ENCODE measurements at places on chromosomes 12 and 14. TPM values are rescaled to one million over a fixed set of nuclear protein-coding genes. Genes with fewer than 3 reads are reported as not detected.
A peak's percentile ranks its signal among the peaks of the same experiment; 100 is the strongest.

SPX gene
- not detected for total RNA-seq

YLPM1 gene
- 81.0 TPM for total RNA-seq

TAS2R10 gene
- 0.66 TPM for total RNA-seq

SVOP gene
- not detected for total RNA-seq

DNA sequence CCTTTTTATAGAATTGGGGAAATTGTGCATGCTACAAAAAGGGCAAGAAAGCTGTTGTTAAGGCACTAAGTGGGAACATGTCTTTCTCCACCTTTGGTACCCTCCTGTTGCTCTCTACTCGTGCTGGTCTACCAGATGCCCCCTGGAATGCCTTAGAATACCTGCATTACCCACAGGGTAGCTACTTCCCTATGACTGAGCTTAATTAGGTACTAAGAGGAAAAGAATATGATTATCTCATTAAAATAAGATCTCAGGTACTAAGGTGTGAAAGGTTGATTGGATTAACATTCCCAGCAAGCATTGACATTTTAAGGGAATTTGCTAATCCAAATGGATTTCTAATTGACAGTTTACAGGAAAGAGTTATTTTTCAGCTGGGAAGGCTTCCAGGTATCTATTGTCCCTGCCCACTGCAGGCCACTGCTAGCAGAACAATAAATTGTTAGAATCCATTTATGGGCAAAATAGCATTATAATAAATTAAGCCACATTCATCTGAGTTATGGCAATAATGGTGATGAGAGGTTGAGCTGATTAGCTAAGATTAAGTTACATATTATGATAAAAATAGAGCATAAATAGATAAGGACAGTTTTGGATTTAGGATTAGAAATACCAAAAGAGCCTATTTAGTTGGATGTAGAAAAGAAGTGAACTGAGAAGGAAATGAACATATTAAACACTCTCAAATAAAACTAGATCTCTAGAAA, 67.8 kb upstream of the GRIP1 start:
- H3K4me3 ChIP-seq, result no peak overlapping the region
- H3K27me3 ChIP-seq, result no peaks in the 10 kb centered on the region
- no peaks in the 10 kb centered on the region for H3K36me3 ChIP-seq
- DNase-seq, result no peak
- H3K4me1 ChIP-seq, result no peaks in the 10 kb centered on the region

DNA sequence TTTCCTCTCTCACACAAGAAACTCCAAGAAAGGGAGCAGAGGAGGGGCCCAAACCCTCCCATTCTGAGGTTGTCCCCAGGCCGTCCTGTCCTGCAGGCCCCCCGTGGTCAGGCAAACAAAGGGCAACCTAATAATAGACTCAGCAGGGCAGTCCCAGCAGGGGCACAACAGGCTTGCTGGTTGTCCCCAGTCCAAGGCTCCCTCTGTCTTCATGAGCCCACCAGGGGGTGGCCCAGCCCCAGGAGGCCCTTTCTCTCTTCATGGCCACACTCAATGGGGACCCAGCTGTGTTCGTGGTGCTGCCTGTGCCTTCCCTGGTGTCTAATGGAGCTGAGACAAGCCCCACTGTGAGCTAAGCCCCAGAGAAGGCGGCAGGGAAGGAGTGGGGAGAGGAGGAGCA, 359.9 kb downstream of the ADGRD1 start:
- H3K4me1 ChIP-seq, result no peaks in the 10 kb centered on the region
- H3K27me3 ChIP-seq, result no peaks in the 10 kb centered on the region
- no peak overlapping the region for H3K27ac ChIP-seq
- H3K36me3 ChIP-seq, result no peaks in the 10 kb centered on the region

DNA sequence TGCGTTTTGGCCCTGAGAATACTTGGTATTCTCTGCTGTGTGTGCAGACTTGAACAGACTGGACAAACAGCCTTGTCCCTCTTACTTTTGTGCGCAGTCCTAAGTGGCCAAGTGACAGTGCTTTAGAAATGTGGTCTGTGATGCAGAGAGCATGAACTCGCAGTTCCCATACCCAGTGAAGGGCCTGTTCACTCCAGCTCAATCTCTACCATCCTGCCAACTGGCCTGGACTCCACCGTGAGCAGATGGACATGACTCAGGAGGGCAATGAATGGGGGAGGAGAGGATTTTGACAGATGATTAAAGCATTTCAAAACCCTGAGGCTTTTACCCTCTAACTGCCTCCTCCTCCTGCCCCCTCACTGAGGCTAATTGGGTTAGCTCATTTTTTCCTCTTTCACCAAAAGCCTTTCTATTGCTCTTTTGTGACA, 62.5 kb upstream of the PYGL start:
- H3K36me3 ChIP-seq, result no peaks in the 10 kb centered on the region
- H3K4me1 ChIP-seq, result no peaks in the 10 kb centered on the region
- no peak overlapping the region for H3K4me3 ChIP-seq
- DNase-seq, result no peak

DNA sequence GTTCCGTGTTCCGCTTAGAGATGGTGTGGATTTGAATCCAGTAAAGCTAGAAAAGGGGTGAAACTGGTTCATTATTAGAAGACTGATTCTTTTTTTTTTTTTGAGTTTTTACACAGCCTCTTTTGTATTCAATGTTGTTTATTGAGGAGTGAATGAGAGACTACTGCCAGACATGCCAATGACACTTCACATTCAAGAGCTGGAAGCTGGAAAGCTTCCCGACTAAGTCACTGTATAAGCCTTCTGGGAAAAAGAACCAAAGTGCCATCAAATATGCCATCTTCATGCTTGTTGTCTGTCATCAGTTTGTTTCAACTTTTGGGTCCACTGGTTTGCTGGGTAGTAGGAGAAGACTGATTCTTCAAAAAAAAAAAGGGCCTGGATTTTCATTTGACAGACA, 164.8 kb downstream of the ATP23 start:
- no peak overlapping the region for H3K4me3 ChIP-seq
- no peak for DNase-seq
- no peaks in the 10 kb centered on the region for H3K36me3 ChIP-seq
- H3K4me1 ChIP-seq, result no peaks in the 10 kb centered on the region
- no peak overlapping the region for H3K27ac ChIP-seq
- H3K27me3 ChIP-seq, result peaks cover 2% of the 10 kb centered on the region

DNA sequence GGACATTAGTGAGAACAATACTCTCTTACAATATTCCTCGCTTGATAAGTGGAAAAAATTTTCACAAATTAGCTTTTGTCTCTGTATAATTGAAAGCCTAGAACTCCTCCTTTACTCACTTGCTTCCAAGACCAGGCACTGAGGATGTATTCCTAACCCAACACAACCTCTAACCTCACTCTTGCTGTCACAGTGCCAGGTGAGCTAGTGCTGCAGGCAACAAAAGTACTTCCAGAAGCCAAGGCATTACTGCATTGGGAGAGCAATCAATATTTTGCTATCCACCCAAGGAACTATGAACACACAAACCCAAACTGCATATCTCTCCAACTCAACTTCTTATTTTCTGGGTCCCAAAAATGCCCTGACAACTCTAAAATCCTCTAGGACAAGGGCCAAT, 1081.0 kb downstream of the VRK1 start:
- H3K27ac ChIP-seq, result no peak overlapping the region
- H3K36me3 ChIP-seq, result no peaks in the 10 kb centered on the region
- H3K27me3 ChIP-seq, result no peaks in the 10 kb centered on the region
- no peak for DNase-seq
- no peaks in the 10 kb centered on the region for H3K4me1 ChIP-seq
- H3K4me3 ChIP-seq, result no peak overlapping the region

DNA sequence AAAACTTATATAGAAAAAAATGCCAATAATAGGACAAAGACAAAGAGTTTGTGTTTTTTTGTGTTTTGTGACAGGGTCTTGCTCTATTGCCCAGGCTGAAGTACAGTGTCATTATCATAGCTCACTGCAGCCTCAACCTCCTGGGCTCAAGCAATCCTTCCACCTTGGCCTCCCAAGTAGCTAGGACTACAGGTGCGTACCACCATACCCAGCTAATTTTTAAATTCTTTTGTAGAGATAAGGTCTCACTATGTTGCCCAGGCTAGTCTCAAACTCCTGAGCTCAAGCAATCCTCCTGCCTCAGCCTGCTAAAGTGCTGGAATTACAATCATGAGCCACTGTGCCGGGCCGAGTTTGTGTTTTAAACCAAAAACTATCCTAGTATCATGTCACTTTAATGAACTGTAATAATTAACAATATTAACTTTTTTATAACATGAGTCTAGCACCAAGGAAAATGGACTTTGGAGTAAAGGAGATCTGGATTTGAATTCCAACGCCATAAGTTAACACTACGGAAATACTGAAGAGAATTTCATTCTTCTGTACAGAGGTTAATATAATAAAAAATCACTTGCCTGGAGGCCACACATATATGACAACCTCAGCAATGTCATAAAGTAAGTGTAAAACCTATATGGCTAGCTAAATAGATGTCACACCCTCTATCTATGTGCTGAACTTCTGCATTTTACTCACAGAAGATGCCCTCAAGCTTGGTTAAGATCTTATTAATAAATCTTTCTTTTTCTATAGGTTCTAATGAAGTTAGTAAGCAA, 53.2 kb downstream of the EPS8 start:
- no peak overlapping the region for H3K4me3 ChIP-seq
- no peaks in the 10 kb centered on the region for H3K27me3 ChIP-seq
- no peaks in the 10 kb centered on the region for H3K36me3 ChIP-seq
- H3K4me1 ChIP-seq, result no peaks in the 10 kb centered on the region
- no peak overlapping the region for H3K27ac ChIP-seq

DNA sequence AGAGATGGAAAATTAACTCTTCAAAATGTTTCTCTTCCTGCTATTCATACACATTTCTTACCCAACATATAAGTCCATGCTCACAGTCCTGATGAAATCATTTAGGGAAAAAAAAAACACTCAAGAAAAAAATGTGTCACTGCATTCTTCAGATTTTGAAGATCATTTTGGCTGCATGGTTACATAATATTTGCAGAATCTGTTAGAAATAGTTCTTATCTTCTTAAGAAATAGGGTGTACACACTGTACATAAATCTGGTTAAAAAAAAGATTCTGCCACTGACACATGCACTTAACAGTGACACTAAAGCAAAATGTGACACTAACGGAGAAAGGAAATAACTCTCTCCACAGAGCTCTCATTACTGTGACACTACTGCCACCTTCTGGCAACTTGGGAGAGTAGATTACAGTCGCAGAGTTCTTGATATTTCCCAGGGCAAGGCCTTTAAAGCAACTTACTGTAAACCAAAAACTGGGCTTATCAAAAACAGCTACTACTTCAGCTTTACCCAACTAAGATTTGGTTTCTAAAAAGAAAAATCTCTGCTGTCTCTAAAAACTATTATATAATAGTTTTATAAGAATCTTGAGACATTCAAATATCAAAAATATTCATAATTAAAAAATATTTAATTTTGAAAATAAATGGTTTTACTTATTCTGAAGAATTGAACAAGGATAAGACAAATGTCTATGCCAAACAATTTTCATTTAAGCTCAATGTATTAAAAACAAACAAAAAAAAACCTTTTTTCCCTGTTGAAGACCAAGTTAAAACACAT, 65.0 kb downstream of the SETD3 start:
- H3K36me3 ChIP-seq, result no peaks in the 10 kb centered on the region
- no peak overlapping the region for H3K4me3 ChIP-seq
- H3K27ac ChIP-seq, result no peak overlapping the region
- peak; percentile 84 for DNase-seq
- no peaks in the 10 kb centered on the region for H3K27me3 ChIP-seq

- peaks cover 31% of the 10 kb centered on the region for H3K4me1 ChIP-seq
- peak overlapping the region; percentile 97 for H3K27ac ChIP-seq
- peak; percentile 96 for DNase-seq
- H3K27me3 ChIP-seq, result no peaks in the 10 kb centered on the region
- H3K4me3 ChIP-seq, result no peak overlapping the region
- H3K36me3 ChIP-seq, result no peaks in the 10 kb centered on the region
Observed at GRCh38 chr12:25997201-25997963, 38.9 kb downstream of the RASSF8 start.

DNA sequence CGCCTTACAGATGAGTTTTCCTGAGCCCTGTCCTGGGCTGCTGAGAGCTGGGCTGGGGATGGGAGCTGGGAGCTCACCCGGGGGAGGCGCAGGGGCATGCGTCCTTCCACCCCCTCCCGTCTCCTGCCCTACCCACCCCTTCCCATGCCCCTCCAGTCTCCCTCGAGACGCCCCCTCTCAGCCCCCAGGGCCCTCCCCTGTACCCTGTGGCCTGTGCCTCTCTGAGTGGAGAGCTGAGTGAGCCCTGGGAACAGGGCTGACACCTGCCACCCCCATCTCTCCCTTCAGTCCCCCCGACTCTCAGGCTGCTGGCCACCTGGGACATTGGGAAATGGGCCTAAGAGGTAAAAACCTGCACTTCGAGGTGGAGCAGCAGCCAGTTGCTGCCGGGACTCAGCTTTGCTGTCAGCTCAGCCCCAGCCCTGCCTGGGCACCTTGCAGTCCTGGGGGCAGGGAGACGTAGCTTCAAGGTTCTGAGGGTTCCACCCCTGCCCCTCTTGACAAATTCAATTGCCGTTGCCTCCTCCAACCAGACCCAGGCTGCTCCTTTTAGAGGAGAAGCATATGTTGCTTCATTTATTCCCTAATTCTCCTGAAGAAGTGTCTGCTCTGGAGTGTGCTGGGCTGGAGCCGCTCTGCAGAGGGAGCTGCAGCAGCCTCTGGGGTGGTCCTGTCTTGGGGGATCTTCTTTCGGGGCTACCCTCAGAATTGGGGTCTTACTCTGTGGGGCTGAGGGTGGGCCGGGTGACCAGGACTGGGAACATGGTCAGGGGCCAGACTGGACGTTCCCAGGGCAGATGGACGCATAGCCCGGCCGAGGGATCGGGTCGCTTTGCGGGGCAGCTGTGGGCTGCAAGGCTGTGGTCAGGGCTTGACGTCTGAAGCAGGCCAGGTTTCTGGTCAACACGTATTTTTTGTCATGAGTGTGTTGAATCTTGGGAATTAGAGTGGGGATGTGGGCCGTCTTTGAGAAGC, 141.4 kb downstream of the ADGRD1 start:
- no peak overlapping the region for H3K4me3 ChIP-seq
- H3K27ac ChIP-seq, result no peak overlapping the region
- no peaks in the 10 kb centered on the region for H3K27me3 ChIP-seq
- no peak for DNase-seq
- no peaks in the 10 kb centered on the region for H3K36me3 ChIP-seq

Measured in endothelial cell of umbilical vein (primary cell).